ENCODE measurements at places on chromosomes 12 and 14.

- no peak for DNase-seq
Measured at GRCh38 chr12:128595609-128596008, 228.1 kb downstream of the SLC15A4 start.

GRCh38 chr14:30221546-30221945 lies 293.9 kb upstream of the PRKD1 start:
- no peak for DNase-seq

- no peak for DNase-seq
Measured at GRCh38 chr12:27555925-27556778, 32.1 kb downstream of the PPFIBP1 start.

DNA sequence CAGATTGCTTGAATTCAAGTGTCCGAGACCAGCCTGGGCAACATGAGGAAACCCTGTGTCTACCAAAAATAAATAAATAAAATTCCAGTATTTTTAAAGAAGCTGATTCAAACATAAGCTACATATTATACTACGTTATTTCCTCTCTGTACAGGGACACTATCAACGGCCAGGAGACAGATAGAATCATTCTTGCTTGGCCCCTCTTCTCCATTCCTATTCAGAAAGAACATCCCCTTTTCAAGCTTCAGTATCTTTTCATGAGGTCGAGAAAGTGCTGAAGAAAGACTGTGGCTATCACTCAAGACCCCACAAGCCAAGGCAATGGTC lies 314 bp upstream of the DHRS7 start:
- DNase-seq, result no peak

- no peak for DNase-seq
Measured at GRCh38 chr14:106120101-106120500, 593.7 kb downstream of the TMEM121 start.

DNA sequence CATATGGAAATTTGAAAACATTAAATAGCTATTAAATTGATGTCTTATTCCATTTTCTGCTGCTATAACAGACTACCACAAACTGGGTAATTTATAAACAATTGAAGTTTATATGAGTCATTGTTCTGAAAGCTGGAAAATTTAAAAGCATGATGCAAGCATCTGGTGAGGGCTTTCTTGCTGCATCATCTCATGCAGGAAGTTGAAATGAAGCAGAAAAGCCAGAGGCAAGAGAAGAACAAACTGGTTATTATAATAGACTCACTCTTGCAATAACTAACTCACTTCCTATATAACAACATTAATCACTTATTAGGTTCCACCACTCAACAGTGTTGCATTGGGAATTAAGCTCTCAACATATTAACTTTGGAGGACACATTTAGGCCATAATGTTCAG lies 1277.4 kb downstream of the LRFN5 start:
- DNase-seq, result no peak

- no peak for DNase-seq
Measured at GRCh38 chr12:119019166-119019565, 37.8 kb downstream of the SRRM4 start.

DNA sequence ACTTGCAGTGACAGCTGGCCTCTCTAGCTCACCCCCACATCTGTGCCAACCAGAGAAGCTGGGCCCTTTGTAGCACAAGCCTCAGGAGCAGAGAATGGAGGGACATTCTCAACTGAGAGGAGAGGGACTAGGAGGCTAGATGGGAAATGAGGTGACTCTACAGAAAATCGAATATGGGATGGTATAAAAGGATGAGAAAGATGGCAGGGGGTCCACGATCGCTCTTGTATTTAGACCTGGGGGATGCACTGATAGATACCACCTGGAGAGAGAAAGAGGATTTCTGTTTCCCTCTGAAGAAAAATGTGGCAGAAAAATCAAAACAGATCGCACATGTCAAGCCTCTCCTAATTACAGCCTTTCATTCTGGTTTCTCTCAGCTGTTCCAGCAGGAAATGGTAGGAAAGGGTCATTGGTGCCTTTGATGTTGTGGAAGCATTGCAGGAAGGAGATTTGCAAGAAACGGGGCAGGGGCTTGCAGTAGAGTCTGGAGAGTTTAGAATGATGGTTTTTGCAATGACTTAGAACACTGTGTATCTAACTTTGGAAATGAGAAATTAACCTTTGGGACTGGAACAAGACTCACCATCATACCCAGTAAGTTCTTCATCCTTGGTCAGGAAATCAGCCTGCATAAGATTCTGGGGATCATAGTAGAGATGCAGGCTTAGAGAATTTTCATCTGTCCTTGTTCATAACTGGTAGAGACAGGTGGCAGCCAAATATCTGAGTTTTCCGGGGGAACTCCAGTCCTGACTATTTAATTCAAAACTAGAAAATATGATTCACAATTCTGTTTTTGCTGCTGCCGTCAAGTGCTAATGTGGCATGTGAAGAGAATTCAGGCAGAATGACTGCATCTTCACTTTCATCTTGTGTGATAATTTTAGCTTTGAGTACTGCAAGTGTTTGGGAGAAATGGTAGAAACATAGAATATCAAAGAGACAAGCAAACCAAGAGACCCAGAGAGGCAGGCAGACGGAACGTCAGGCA lies 98.8 kb downstream of the DAD1 start:
- no peak for DNase-seq

DNA sequence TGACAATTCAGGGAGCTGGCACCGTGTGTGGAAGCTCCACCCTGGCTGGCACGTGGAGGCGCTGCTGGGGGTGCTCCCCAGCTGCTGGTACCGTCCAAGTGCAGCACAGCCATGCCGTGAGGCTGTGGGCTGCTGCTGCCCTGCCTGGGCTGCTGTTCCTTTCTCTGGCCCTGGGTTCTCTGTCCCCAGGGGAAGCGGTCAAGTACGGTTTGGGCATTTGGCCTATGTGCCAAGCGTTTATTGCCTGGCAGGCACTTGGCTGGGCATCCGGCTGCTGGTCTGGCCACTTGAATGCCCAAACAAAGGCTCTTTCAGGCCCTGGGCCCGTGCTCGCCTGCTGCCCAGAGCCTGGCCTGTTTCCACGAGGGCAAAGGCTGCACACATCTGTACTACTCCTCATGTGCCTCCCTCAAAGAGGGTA lies 39.6 kb downstream of the RHOF start:
- no peak for DNase-seq

- DNase-seq, result no peak
Measured at GRCh38 chr12:57048423-57049118, 1.4 kb downstream of the MYO1A start.

DNA sequence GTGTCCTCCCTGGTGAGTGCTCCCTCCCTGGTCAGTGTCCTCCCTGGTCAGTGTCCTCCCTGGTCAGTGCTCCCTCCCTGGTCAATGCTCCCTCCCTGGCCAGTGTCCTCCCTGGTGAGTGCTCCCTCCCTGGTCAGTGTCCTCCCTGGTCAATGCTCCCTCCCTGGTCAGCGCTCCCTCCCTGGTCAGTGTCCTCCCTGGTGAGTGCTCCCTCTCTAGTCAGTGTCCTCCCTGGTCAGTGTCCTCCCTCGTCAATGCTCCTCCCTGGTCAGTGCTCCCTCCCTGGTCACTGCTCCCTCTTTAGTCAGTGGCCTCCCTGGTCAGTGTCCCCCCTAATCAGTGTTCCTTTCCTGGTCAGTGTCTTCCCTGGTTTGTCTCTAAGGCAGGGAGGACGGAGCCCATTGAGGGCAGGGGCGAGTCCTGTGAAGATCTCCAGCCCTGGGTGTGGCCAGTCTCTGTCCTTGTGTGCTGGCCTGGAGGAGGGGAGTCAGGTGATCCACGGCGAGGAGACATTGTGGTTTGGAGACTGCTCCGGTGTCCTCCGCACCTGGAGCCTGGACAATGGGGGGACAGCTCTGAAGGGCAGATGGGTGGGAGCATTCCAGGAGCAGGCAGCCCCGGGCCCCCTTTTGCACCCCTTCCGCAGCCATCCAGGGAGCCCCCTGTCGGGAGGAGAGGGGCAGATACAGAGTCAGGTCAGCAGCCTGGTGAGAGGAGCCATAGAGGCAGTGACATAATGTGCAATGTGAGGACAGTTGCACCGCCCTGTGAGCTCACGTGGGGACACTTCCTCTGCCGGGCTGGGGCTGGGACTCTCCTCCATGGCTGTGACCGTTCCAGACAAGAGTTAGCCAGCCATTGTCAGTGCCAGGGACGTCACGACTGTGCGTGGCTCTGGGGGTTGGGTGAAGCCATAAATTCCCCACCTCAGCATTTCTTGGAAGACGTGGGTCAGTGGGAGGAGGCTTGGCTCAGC lies 93.4 kb downstream of the ADGRD1 start:
- DNase-seq, result no peak

DNA sequence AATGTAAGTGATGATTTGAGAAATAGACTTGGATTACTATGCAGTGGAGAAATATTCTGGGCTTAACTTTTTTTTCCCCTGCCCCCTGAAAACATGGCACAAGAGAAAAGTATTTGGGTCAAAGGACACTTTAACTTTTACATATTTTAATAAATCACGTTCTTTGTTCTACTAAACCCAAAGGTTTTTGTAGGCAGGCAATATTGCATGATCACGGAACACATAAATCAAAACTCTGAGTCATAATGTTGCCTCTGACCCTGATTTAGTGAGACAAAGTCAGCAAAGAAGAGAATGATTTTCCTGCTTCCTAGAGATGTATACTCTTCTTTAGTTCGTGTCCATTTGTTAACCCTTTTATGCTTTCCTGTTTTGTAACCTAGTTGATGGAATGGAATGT lies 38.0 kb downstream of the ABCD2 start:
- no peak for DNase-seq

- peak; percentile 33 for DNase-seq
Measured at GRCh38 chr14:101108579-101109346, 205.2 kb upstream of the RTL1 start.

- peak; percentile 67 for DNase-seq
Measured at GRCh38 chr14:68733086-68733914, 59.6 kb downstream of the ZFP36L1 start.

All from activated CD8-positive, alpha-beta memory T cell treated with anti-CD3 and anti-CD28 coated beads, Interleukin-2, amount 50 U/mL, for 48 hours (primary cell).